Neural crest cell (in vitro differentiated cells): ENCODE measurements at places on chromosomes 6 and 20.

- no peak for DNase-seq
Measured at GRCh38 chr6:55437141-55437540, 109.9 kb downstream of the GFRAL start.

DNA sequence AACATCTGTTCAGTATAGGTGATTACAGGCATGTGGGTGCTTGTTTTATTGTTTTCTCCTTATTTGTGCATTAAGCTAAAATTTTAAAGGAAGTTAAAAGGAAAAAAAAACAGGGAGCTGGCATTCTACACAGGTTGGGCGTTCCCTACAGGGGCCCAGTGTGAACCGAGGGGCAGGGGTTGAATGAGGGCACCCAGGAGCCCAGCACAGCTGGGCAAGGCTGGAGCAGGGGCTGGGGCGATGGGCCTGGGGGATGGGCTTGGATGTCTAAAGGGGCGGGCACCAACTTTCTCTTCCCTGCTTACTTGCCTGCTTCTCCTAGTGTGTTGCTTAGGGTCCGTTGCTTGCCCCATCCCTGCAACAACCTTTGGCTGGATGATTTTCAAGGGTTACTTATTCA lies 230.2 kb upstream of the RNF24 start:
- no peak for DNase-seq

GRCh38 chr6:15239616-15240364 lies 6.1 kb upstream of the JARID2 start:
- no peak for DNase-seq

DNA sequence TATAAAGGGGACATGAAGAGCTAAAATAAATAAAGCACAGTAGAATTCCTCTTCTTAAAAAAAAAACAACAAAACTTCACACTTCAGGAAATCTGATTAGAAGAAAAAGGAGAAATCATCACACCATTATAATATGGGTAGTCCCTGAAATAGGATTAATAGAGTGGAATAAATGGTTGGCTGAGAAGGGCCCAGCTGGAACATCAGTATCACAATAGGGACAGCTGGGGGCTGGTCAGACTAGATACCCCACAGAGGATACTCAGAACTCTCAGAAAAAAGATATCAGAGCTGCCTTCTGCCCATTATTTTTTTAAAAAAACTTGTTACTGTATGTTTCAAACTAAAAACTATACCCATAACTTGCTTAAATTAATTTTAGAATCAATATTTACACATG lies 75.2 kb downstream of the DST start:
- no peak for DNase-seq

- DNase-seq: no peak
Measured at GRCh38 chr20:33275215-33275614, 7.8 kb upstream of the BPIFB1 start.

GRCh38 chr20:49045440-49046086 lies 549 bp upstream of the CSE1L start:
- DNase-seq: no peak
